Fibroblast of gingiva (primary cell): ENCODE measurements at places on chromosomes 13 and 19.

DNA sequence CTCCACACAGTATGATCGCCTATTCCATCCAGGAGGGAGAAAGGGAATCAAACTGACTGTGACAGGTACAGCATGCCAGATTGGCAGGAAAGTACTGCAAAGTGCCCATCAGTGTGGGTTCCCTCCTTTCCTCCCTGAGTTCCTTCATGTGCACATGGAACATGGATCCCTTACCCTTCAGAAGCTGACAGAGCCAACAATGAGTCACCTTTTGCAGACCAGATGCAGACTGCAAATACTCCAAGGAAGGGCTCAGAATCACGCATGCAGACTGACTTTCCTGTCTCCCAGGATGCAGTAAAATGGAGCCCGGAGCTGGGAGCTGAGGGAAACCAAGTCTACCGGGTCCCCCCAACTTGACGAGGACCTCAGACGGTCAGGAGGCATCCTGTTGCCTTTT lies 41.8 kb downstream of the SACS start:
- no peak for DNase-seq

DNA sequence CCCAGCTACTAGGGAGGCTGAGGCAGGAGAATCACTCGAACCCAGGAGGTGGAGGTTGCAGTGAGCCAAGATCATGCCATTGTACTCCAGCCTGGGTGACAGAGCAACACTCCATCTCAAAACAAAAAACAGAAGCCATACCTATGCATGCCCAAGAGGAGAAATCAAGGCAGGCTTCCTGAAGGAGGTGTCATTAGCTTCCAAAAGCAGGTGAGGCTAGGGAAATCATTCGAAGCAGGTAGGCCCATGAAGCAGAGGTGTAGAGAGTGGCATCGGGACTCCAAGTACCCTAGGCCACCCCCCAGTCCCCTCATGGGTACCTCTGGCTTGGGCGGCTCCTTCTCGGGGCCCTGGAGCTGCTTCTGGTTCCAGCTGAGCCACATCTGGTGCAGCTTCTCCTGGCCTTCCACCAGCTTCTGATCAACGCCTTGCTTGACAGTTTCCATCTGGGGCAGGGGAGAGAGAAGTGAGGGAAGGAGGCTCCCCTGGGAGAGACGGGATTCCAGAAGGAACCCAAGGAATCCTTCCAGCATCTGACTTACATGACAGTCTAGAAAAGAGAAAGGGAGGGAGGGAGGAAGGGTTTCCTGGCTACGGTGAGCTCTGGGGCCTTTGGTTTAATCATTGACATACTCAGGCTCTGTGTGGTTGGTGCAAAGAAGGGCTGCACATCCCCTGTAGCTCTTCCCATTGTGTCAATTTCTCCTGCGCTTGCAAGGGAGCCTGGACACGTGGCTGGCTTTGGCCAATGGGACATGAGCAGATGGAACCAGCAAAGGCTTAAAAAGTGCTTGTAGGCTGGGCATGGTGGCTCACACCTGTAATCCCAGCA lies 13.1 kb upstream of the TICAM1 start:
- DNase-seq, result peak; percentile 75

DNA sequence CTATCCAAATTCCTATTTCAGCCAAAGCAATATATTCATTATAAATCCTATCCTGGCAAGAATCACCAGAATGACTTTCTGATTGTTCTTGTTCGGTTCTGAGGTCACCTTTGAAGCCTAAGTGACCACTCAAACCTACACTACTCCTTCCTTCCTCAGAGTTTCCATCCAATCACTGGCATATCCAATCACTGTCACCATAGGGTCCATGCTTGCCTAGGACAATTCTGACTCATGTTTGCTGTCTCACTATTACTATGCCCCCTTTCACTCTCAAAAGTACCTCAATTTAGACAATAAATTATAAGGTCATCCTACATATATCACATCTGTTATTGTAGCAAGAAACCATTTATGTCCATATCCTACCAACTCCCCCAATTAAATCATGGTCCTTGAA lies 58.9 kb downstream of the UBL3 start:
- no peak for DNase-seq

- no peak for DNase-seq
These were observed 40.3 kb upstream of the FAM124A start for GRCh38 chr13:51181786-51182383.
